ENCODE measurements at places on chromosomes 5 and 9. TPM values are rescaled to one million over a fixed set of nuclear protein-coding genes. Genes with fewer than 3 reads are reported as not detected.

DNA sequence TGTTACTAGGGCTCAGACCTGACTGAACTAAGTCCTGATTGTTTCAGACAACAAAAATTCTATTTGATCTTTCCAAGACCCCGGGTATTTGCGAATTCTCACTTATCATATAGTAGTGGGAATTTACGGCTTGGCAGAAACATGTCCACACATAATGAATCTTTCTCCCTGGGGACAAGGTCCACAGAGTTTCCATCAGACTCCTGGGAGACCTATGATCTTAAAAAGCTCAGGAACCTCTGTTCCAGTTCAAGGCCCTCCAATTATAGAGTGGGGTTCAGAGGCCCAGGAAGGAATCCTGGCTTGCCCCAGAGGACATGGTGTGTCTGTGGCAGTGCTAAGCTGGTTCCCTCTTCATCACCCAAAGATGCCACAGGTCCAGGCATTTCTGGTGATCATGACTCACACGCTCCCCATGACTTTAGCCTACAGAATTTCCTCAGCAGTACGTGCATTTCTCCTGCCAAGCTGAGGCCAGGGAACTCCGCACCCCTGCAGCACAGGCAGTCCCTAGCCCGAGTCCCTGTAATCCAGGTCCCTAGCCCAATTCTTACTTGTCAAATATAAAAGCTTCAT, 12.6 kb downstream of the RAPGEF1 start:
- no peak for DNase-seq

DNA sequence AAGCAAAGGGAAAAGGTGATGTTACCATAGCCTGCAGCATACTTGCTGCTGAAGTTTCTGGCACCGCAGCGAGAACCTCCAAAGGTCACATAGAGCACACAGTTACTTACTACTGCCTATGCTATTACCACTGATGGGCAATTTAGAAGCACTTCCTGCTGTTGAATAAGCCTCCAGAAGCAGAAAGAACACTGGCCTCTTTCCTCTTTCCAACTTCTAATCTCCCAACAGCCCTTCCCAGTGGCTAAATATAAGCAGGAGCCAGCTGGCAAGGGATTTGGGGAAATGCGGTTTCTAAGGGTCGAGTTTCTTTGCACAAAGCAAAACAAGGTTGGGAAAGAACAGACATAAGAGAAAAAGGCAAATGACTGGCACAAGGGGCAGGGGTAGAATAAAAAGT, 669.2 kb upstream of the ACO1 start:
- no peak for DNase-seq

DNA sequence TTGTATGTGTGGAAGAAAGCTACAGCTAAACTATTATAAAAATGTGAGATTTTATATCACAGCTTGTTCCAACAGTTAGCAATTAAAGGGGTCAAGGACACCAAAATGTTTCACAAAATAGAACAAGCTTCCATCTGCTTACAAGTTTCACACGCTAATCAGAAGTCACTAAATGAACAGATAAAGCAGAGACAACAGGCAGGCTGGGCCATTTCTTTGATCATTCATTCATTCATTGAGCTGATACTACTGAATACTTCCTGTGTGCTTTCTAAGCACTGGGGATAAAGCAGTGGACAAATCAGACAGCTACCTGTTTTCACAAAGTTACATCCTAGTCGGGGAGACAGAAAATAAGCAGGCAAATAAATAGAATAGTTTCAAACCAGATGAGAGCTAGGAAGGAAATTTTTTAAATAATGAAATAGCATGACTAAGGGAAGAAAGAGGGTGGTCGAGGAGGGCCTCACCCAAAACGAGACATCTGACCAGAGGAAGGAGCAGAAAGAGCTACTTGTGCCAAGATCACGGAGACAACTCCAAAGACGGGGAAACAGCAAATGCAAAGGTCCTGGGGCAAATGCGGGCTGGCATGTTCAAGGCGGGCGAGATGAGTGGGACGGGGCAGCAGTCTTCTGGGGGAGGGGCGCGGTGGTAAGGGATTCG, 1.2 kb downstream of the MAPK9 start:
- DNase-seq = peak; percentile 32

DNA sequence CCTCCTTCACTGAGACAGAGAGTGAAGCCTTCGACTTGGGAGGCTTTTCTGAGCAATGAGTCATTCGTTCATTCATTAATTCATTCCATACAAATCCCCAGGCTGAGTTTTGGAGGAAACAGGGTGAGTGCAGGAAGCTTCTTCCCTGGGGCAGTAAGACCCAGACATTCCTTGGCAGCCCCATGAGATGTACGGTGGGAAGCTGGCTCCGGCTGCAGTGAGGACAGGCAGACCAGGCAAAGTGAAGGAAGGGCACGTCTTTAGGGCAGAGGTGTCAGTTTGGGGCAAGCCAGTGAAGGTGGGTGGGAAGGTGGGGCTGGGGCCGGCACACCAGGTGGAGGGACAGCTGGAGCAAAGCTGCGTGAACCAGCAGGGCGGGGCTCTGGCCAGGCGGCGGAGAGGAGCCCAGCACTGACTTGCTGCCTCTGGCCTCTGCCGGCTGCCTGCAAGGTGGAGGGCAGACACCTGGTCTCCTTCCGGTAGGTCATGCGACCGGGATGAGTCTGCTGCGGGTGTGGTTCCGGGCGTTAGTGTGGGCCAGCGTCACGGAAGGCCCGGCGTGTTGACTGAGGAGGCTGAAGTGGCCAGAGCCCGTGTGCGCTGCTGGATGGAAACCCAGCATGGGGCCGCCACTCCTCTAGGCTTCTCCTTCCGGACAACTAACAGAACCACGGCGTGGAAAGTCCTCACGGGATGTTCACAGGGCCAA, 16.6 kb downstream of the OLFM1 start:
- no peak for DNase-seq

GRCh38 chr5:17928581-17928981, 294.3 kb downstream of the TAF11L14 start:
- peak; percentile 72 for DNase-seq

DNA sequence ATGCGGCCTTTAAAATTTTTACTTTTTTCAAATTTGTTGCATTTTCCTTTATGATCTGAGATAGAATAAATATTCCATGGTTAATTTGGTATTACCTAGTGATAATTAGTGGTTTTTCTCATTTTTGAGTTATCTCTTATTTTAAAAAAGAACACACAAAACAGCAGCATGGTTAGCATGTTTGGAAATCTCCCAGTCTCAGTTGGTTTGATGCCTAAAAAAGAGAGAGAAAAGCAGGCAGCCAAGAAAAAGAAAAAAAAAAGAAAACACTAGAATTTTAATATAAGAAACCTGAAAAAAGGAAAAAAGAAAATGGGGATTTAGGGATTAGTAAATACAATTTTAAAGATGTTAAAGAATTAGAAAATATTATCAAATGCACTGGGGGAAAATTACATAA, 15.3 kb downstream of the SUSD1 start:
- DNase-seq = no peak

GRCh38 chr5:171946000-171946781, 60.2 kb downstream of the FBXW11 start:
- no peak for DNase-seq

DNA sequence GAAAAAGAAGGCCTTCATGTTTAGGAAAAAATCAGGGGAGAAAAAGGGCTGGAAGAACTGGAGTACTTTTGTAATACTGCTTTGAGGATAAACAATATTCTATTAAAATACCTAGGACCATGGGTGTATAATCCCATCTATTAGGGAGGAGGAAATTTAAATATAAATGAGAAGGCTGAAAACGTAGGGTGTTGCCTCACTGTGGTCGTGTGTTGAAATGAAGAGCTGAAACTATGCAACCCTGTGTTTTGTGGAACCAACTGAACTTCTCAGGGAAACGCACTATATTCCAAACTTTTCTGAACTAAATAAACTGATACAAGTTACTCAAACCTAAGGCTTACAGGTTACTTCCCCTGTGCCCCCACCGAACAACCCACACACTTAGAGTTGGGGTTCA, 4.5 kb upstream of the CNTLN start:
- DNase-seq = no peak

DNA sequence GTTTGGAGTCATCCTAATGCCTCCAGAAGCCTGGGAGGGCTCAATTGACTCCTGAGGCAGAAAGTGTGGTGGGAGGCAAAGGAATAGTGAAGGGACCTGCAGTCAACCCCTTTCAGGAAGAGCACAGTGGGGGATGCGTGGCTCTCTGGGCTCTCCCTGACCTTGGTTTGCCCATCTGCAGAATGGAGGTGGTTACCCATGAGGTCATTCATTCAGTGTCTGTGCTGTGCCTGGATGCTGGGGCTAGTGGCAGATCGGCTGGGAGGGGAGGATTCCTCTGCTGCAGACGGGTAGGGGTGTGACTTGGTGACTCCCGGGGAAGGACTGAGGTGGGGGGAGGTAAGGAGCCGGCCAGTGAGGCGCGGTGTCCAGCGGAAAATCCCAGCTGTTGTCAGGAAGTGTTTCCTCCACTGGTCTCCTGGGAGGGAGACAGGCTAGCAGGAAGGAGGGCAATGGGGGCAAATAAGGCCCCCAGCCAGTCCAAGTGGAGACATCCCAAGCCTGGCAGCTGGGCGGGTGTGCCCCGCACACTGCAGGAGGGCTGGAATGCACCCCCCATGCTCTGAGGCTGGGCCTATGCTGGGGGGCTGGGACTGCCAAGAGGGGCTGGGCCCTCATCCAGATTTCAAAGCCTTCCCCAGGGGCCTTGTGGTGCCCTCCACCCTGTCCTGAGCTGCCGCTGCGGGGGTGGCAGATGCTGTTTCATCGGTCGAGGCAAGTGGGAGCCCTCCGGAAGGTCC, 10.9 kb downstream of the CXXC5 start:
- no peak for DNase-seq

- no peak for DNase-seq
These were observed 21.0 kb downstream of the LARP1 start for GRCh38 chr5:154776167-154776566.

GRCh38 chr5:77936365-77936693, 160.2 kb upstream of the TBCA start:
- no peak for DNase-seq

The HRCT1 gene
- 1.5 TPM for polyA plus RNA-seq
